ENCODE measurements at places on chromosomes 4 and X. TPM values are rescaled to one million over a fixed set of nuclear protein-coding genes. Genes with fewer than 3 reads are reported as not detected.

- DNase-seq, result no peak
Measured at GRCh38 chr4:180330521-180330920, 1912.7 kb upstream of the TENM3 start.

DNA sequence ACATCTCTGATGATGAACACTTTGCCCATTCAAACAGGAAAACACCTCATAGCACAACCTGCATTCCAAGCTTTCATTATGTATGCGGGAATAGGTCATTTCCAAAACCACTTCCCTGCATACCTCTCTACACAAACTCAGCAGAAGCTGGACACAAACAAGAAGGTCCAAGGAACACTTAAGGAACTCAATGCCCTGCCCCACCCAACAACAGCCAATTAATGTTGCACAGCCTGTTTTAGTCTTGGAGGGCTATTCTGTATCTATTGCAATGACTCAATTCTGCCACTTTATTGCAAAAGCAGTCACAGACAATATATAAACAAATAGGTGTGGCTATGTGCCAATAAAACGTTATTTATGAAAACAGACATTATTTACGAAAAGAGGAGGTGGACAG is 16.7 kb downstream of the OPHN1 start:
- no peak for DNase-seq

- no peak for DNase-seq
Measured at GRCh38 chr4:154422152-154422551, 69.4 kb downstream of the DCHS2 start.

IL2RG gene
- polyA plus RNA-seq, result 1.5 TPM

GRCh38 chrX:111098874-111099273 is 2.9 kb downstream of the PAK3 start:
- DNase-seq, result no peak

RRH gene
- polyA plus RNA-seq, result 0.28 TPM

GRCh38 chrX:22278375-22278774 is 5.7 kb downstream of the CBLL2 start:
- DNase-seq, result no peak

GAGE2A gene
- polyA plus RNA-seq, result not detected

- DNase-seq, result no peak
Measured at GRCh38 chr4:174262624-174263444, 20.6 kb downstream of the FBXO8 start.

DNA sequence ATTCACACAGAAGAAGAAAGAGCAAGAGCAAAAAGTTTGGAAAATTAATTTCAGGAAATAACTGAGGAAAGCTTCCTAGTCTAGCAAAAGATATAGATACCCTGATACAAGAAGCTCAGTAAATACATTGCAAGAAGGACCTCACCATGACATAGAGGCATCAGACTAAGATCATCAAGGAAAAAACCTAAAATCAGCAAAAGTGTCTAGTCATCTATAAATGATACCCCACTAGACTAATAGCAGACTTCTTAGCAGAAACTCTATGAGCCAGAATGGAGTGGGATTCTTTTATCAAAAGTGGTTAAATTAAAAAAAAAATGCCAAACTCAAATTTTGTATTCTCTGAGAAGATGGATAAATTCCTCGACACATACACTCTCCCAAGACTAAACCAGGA is 10.5 kb upstream of the APOOL start:
- DNase-seq, result no peak

Data from forelimb muscle (tissue), 1 donor.